ENCODE measurements at places on chromosomes 3 and 15.

GRCh38 chr15:87489902-87490665 is 766.5 kb downstream of the NTRK3 start:
- no peak for DNase-seq

GRCh38 chr3:141360888-141361598 is 7.3 kb upstream of the ZBTB38 start:
- no peak for DNase-seq

DNA sequence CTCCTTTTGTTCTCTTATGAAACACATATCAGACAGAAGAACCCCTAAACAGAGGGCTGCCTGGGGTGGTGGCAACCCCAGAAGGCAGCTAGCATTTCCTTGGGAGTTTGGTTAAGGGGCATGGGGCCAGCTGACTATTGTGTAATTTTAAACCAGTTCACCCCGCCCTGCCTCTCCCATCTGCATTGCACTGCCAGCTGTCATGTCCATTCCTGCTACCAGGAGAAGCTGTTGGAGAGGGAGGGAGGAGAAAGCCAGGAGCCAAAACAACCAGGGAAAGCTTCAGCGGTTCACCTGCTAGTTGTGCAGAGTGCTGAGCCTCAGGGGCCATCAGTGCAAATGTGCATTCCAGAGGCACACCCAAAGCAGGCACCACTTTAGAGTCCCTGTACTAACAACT is 47.6 kb upstream of the ATP1B3 start:
- no peak for DNase-seq

GRCh38 chr15:32953533-32953910 is 235.7 kb downstream of the GREM1 start:
- DNase-seq = no peak

DNA sequence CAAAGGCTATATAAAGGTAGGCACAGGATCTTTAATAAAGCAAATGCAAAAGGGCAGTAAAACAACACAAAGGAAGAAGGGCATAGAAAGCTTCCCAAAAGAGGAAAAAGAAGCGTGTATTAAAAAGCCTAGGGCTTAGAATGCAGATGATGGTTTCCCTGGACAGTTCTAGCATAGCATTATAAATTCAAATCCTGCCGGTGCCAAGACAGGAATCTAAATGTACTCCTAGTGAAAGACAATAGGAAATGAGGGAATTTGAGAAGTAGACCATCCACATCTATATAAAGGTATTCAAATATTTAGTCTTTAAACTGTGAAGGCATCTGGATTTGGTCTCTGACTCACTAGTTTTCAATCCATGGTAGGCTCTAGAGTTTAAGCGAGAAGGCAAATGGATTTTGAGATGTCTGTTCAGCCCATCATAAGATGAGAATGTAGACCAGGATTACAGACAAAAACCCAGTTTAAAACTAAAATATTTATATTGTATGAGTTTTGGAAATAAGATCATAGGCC is 431.8 kb downstream of the TBL1XR1 start:
- no peak for DNase-seq

DNA sequence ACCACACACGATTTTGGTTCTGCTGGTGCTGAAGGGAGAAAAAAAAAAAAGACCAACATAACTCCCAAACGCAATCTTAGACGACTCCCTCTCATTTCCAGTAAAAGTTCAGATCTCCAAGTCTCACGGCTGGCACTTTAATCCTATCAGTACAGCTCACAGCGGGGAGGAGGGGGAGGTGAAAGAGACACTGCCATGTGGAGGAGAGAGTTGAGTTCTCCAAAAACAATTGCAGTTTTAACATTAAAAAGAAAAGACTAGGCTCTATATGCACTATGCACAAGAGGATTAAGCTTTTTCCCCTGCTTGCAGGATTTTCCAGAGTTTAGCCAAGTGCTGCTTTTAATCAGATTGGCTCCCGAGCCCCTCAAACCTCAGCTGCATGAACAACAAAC is 16.8 kb downstream of the BMF start:
- no peak for DNase-seq

- DNase-seq = no peak
Observed at GRCh38 chr3:13152826-13153710, 79.8 kb upstream of the IQSEC1 start.

GRCh38 chr3:181805703-181806102 is 94.0 kb downstream of the SOX2 start:
- no peak for DNase-seq

DNA sequence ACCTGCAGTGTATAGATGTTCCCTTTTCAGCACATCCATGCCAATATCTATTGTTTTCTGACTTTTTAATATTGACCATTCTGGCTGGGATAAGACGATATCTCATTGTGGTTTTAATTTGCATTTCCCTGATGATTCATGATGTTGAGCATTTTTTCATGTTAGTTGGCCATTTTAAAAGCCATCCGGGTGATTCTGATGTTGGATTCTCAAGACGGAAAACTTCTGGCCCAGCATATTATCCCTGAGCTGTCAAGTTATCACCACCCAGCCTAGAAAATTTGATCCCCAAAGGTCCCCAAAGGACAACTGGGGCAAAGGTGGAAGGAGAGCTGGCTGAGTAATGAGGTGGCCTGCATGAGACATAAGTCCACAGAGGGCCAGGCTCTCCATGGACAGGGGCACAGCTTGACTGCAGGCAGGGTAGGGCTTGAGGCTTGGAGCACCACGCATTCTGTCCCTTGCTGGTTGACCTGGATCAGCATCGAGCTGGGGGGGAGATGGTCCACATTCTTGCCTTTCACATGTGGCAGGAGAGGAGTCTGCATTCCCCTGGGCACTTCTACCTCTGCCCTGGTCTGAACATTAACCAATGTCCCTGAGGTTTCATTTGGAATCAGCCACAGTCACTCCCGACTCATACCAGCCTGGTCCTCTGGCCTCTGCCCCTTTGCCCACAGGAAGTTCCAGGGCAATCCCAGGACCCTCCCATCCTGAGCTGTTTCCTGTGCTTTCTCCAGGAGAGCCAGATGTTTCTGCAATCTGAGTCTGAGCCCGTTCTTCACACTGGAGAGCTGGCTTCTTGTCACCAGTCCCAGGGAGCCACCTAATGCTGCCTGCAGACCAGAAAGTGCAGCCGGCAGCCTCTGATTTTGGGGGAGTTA is 69.2 kb downstream of the ISG20 start:
- DNase-seq = no peak

GRCh38 chr15:25947323-25948314 is 84.5 kb upstream of the ATP10A start:
- no peak for DNase-seq

DNA sequence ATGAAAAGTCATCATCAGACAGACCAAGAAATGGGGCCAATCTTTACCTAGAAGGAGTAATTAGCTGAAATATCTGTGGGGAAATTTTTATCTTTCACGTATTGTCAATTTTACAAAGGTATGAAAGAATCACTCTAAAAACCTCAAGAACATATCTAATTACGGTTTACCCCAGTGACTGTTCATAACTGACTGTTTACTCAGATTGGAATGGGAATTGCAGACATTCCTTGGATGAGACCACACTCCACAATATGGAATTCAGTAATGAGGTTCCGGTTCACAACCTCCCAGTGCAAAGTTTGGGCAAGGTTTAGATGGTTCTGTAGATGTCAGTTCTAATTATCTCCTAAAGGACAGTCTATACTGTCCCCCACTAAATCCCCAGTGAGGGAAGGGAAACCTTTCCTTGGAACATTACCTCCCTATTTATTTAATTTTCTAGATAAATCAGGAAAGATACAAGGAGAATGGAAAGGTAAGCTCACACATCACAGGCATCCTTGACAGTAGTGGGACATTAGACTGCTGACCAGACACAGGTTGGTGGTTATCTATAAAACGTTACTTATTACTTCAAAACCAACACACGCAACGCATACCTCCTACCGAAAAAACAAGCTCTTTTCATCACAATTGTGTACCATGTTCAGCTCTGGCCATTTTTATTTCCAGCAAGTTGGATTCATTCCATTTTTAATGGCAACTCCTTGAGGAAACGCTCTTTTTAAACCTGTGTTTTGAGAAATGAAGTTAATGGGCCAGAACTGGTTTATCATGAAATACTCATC is 129.9 kb downstream of the RORA start:
- no peak for DNase-seq

GRCh38 chr15:94412979-94413746 is 181.8 kb downstream of the MCTP2 start:
- no peak for DNase-seq

DNA sequence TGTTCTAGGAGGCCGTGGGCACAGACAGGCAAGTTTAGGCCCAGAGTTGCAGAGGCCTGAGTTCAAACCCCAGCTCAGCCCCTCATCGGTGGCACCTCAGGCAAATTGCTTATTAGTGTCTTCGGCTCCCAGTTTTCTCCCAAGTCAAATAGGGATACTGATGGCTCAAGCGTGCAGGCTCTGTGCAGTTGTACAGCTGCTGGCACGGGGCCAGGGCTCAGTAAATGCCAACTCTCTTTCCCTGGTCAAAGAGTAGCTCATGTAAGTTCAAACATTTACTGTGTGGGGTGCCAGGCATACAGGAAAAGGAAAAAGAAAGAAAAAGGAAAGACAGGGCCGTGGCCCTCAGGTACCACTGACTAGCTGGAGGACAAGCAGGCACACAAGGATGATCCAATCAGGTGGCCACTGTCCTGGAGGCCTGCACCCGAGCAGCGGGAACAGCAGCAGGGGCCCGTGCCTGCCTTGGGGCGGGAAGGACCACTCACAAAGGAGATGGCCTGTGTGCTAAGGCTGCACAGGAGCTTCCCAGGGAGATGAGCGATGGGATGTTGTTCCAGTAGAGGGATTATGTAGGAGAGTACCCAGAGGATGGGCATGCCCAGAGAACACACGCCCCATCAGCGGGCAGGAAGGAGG is 70.8 kb downstream of the TBC1D2B start:
- DNase-seq = no peak

DNA sequence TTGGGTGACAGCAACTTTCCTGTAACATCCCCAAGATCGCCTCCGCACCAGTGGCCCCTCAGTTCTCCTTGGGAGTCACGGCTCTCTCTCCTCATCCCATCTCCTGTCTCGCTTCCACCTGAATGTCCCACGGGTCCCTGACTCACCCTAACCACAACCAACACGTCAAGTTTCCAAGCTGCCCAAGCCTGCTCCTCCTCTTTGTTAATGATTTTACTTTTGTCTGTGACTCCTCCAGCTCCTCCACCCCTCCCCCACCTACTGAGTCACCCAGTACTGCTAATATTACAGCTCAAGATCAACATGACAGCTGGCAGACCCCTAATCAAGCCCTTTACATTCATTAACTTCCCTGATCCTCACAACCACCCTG is 39.3 kb downstream of the BDH1 start:
- DNase-seq = peak; percentile 29

DNA sequence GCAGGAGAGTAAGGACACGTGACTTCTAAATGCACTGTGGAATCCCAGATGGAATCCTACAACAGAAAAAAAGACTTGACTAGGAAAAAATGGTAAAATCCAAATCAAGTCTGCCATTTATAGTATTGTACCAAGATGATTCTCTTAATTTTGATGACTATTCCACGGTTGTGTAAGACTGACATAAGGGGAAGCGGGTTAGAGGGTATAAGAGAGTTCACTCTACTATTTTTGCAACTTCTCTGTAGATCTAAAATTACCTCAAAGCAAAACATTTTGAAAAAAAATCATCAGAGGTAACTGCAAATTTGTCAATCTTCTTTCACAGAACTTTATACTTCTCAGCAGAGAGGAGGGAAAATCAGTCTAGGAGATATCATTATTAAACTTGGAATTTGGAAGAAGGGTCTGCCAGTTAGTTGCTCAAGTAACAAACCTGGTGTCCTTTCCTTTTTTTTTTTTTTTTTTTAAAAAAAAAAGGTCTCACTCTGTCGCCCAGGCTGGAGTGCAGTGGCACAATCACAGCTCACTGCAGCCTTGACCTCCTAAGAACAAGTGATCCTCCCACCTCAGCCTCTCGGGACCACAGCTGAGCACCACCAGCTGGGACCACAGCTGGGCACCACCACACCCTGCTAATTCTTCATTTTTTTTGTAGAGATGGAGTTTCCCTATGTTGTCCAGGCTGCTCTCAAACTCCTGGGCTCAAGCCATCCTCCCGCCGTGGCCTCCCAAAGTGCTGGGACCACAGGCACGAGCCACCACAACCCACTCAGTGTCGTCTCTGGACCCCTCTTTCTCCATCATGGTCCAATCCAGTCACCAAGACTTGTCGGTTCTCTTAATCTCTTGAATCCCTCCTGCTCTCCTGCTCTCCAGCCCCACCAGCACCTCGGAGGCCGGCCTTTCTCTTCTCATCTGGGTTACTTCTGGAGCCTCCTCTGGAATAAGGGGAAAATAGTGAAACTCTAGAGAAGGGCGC is 14.9 kb upstream of the HES1 start:
- no peak for DNase-seq

GRCh38 chr15:45253330-45253729 is 1.3 kb downstream of the SLC28A2 start:
- DNase-seq = no peak

DNA sequence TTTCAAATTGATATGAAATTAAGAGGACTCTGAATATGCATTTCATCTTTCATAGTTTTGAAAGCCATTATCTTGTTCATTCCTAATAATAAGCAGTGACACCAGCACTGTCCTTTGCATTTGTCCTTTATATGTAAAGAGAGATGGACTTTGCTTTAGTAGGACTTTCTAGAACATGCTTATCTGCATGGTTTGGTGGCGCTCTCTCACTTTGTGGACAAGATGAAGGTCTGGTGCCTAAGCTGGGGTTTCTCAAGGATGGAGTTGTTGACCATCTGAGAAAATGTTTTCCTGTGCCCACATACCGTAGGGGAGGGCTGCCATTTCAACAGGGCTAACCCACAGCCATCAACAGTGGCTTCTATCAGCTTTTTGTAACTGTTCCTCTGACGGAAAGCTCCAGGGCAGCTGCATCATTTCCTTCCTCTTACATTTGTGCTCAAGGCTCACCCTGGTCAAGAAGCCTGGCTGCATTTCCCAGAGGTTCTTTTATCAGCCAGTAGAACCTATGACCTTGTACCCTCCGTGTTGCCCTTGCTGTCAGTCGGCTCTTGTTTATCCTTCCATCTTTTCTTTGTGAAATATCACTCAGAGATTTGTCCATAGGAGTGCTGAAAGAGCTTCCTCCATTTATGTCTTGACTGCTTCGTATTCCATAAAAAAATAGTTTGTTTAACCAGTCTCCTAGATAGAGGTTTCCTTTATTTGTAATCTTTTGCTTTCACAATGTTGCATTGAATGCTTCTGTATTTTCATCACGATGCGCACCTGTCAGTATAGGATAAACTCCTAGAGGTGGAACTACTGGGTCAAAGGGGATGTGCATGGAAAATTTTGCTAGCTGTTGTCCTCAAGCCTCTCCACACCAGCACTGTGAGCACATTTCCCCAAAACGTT is 44.6 kb downstream of the ABHD2 start:
- DNase-seq = no peak

DNA sequence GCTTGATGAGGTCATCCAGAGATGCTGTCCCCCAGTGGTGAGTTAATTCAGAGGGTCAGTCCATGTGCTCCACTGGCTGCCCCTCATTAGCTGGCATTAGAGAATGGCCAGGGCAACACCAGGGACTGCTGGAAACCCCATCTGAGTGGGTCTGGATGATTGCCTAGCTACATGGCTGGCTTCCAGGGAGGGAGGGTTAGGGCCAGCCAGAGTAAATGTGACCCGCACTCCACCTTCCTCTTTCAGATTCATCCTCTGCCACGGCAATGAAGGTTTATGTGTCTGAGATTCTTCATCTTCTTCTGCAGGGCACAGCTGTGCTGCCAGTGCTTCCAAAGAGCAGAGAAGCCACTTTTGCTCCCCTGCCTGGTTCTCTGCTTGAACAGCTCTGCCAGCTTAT is 391.9 kb downstream of the OCA2 start:
- no peak for DNase-seq

GRCh38 chr3:159513867-159514380 is 474.7 kb upstream of the IL12A start:
- no peak for DNase-seq

All from activated T-cell treated with anti-CD3 and anti-CD28 coated beads for 4 hours (primary cell).